ENCODE measurements at places on chromosomes 5 and 9. TPM values are rescaled to one million over a fixed set of nuclear protein-coding genes. Genes with fewer than 3 reads are reported as not detected.

DNA sequence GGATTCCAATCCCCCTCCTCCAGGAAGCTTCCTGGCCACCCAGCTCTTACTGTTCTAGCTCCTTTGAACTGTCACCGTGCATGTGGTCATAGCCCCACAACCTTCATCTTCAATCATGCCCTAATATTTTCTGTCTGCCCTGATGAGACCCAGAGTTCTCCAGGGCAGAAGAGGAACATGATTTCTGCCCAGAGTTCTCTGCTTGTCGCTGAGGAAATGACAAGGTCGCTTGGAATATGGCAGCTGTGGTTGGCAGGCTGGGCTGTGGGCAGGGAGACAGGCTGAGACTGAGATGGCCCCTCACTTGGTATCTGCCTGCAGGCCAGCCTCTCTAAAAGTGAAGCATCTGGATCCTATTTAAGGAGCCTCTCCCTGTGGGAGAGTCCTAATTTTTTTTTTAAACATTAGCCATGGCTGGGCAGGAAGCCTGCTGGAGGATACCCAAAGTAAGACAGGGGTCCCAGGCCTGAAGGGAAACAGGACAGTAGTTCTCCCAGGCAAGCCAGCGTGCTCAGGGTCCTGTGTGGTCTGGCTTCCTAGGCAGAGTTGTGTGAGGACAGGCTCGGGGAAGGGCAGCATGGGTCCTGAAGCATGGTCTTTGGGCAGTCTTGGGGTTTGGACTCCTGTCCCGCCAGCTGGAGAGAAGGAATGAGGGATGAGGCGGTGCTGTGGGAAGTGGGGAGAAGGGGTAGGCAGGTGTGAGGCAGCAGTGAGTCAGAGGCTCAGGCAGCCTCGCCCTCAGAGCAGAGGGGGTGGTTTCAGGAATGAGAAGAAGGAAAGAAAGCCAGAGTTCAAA is 242.1 kb downstream of the FSTL4 start:
- no peak overlapping the region for H3K4me3 ChIP-seq
- H3K4me1 ChIP-seq, result no peaks in the 10 kb centered on the region
- peaks cover 88% of the 10 kb centered on the region for H3K27me3 ChIP-seq
- no peaks in the 10 kb centered on the region for H3K36me3 ChIP-seq

Gene SNX2
- 97.0 TPM for total RNA-seq

GRCh38 chr5:69444127-69444754 is 29.3 kb downstream of the MARVELD2 start:
- H3K4me3 ChIP-seq, result peak overlapping the region; percentile 30
- DNase-seq, result no peak
- no peaks in the 10 kb centered on the region for H3K36me3 ChIP-seq
- H3K27ac ChIP-seq, result no peak overlapping the region
- no peaks in the 10 kb centered on the region for H3K27me3 ChIP-seq

DNA sequence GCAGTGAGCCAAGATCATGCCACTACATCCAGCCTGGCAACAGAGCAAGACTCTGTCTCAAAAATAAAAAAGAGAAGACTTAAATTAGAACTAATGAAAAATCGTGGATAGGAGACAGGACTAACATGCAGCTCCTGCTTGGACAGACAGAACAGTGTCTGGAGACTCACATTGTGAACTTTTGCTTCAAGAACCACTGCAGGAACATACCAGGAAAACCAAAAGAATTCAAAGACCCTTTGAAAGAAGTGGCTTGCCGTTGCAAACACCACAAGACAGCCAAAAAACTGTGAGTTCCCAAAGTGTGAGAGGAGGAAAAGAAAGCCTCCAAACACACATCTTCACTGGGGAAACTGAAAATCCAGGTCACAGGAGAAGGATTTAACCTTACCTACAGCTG is 48.8 kb upstream of the SNAPC3 start:
- no peaks in the 10 kb centered on the region for H3K36me3 ChIP-seq
- H3K4me1 ChIP-seq, result peaks cover 8% of the 10 kb centered on the region
- H3K27me3 ChIP-seq, result no peaks in the 10 kb centered on the region
- no peak overlapping the region for H3K4me3 ChIP-seq
- H3K27ac ChIP-seq, result no peak overlapping the region
- no peak for DNase-seq

GRCh38 chr5:1555011-1555807 is 31.4 kb upstream of the LPCAT1 start:
- DNase-seq, result peak; percentile 81
- H3K27me3 ChIP-seq, result peaks cover 50% of the 10 kb centered on the region
- peaks cover 8% of the 10 kb centered on the region for H3K4me1 ChIP-seq
- no peaks in the 10 kb centered on the region for H3K36me3 ChIP-seq

GRCh38 chr9:32672469-32672868 is 37.0 kb upstream of the TAF1L start:
- no peaks in the 10 kb centered on the region for H3K36me3 ChIP-seq
- H3K27me3 ChIP-seq, result no peaks in the 10 kb centered on the region
- DNase-seq, result no peak
- no peak overlapping the region for H3K4me3 ChIP-seq

DNA sequence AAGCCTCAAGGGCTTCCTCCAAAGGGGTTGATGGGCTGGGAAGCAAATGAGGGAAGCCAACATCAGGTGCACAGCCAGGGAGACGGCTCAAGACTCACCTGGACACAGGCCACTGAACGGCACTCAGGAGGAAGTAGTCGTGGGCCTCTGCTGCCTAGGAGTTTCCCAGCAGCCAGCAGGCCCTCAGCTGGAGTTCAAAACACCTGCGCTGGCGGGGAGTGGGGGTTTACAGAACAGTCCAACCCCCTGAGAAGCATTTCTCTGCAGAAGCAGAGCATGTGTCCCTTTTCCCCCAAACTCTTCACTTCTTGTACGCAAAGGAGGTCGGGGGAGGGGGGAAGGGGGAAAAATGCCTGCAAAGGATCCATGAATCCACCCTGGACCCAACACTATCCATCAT is 2.3 kb downstream of the WHRN start:
- no peak overlapping the region for H3K4me3 ChIP-seq
- DNase-seq, result no peak
- no peak overlapping the region for H3K27ac ChIP-seq
- no peaks in the 10 kb centered on the region for H3K4me1 ChIP-seq
- peaks cover 12% of the 10 kb centered on the region for H3K36me3 ChIP-seq
